ENCODE measurements at places on chromosomes 7 and 10. TPM values are rescaled to one million over a fixed set of nuclear protein-coding genes. Genes with fewer than 3 reads are reported as not detected.

DNA sequence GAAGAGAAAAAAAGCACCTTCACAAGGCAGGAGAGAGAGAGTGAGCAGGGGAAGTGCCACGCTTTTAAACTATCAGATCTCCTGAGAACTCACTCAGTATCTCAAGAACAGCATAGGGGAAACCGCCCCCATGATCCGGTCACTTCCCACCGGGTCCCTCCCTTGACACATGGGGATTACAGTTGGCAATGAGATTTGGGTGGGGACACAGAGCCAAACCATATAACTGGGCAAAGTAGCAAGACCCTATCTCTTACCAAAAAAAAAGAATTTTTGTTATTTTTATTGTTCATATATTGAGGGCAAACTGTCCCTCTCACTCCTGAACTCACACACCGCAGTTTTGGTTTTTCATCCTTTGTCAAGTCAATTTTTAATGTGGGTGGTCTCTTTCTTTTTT, 18.2 kb upstream of the ZRANB1 start:
- no peak for DNase-seq
- no peak overlapping the region for H3K27ac ChIP-seq
- no peaks in the 10 kb centered on the region for H3K36me3 ChIP-seq
- peaks cover 6% of the 10 kb centered on the region for H3K4me1 ChIP-seq
- H3K4me3 ChIP-seq, result no peak overlapping the region

DNA sequence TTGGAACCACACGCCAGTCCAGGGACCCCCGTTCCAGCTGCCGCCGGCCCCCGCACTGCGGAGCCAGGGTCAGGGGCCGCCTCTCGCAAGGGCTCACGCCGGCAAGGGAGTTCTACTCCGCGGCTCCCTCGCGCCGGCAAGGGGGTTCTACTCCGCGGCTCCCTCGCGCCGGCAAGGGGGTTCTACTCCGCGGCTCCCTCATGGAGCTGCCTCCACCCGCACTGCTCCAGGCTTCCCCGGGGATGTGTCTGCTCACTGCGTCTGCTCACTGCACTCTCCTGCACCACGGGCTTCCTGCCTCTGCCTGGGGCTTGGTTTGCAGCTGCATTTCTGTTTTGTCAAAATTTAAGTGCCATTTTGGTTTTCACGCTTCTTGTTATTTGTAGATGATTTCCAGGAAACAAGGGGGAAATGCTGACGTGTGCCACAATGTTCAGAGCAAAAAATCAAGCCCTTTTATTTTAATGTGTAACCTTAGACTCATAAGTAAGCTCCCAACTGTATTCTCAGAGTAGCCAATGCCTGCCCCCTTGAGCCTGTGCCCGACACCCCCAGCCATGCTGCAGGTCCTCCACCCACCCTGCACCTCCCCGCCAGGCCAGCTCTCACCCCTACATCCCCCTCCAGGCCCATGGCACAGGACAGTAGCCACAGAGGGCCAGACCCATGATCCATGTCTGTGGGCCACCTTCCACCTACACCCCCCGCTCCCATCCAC, 246.2 kb downstream of the MAD1L1 start:
- no peak overlapping the region for H3K27ac ChIP-seq
- H3K4me3 ChIP-seq, result no peak overlapping the region
- DNase-seq, result no peak
- no peaks in the 10 kb centered on the region for H3K27me3 ChIP-seq
- no peaks in the 10 kb centered on the region for H3K36me3 ChIP-seq

DNA sequence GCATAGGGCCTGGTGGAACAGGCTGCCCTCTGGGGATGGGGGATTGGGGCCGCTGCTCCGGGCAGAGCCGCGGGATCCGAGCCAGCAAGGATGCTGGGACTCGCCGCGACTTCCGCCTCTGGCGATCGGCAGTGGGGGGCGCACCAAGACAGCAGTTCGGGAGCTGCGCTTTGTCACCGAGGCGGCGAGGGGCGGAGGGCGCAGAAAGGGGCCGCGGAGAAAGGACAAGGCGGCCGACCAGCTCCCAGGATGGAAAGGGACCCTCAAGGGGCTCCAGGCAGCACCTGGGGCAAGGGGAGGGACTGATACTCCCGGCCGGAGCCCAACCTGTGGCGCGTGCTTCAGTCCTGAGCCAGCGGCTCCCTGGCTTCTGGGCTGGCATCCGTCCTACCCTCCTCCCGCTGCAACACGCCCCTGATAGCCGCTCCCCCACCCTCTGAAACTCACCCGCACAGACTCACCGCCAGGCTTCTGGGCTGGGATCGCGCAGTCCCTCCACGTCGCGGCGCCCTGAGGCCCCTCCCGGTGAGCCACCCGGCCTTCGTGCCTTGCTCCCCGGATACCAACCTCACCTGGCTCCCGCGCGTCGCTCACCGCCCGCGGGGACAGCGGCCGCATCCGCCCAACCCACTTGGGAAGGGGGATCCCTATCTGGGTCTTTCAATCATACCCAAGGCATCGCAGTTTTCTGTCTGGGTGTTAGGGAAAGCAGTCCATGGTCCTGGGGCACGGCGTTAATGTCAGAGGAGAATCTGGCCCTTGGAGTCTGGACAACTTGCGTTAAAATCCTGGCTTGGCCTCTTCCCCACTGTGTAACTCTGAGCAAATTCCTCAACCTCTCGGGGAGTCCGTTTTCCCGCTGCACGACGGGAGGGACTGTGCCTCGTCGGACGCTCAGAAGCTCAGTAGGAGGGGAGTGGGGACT, 7.0 kb upstream of the EVX1 start:
- no peaks in the 10 kb centered on the region for H3K27me3 ChIP-seq
- peak overlapping the region; percentile 32 for H3K27ac ChIP-seq
- peak overlapping the region; percentile 70 for H3K4me3 ChIP-seq
- no peaks in the 10 kb centered on the region for H3K4me1 ChIP-seq

DNA sequence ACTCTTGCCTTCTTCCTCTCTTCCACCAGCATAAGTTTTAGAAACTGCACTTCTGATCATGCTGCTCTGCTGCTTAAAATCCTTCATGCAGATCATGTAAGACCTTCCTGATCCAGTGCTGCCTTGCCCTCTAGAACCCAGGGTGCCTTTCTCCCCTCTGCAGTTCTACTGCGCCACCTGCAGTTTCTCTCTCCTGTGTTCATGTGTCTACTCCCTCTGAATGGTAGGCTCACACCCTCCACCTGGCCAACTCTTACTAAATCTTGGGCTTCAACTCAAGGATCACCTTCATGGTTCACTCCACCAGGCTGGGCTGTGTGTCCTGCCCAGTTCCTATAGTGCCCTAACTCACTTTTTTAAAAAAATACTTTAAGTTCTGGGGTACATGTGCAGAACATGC, 174.6 kb upstream of the ITGB1 start:
- H3K27me3 ChIP-seq, result no peaks in the 10 kb centered on the region
- H3K27ac ChIP-seq, result no peak overlapping the region
- H3K4me3 ChIP-seq, result no peak overlapping the region
- no peaks in the 10 kb centered on the region for H3K36me3 ChIP-seq
- H3K4me1 ChIP-seq, result no peaks in the 10 kb centered on the region
- no peak for DNase-seq

GRCh38 chr10:241966-242643, 106.8 kb downstream of the ZMYND11 start:
- no peak overlapping the region for H3K27ac ChIP-seq
- no peak overlapping the region for H3K4me3 ChIP-seq
- no peaks in the 10 kb centered on the region for H3K4me1 ChIP-seq
- H3K27me3 ChIP-seq, result no peaks in the 10 kb centered on the region
- no peak for DNase-seq

GRCh38 chr7:5567790-5568189, 144.2 kb upstream of the TNRC18 start:
- no peak for DNase-seq
- no peak overlapping the region for H3K27ac ChIP-seq
- H3K4me3 ChIP-seq, result no peak overlapping the region
- H3K36me3 ChIP-seq, result no peaks in the 10 kb centered on the region
- H3K27me3 ChIP-seq, result no peaks in the 10 kb centered on the region

- no peaks in the 10 kb centered on the region for H3K4me1 ChIP-seq
- DNase-seq, result no peak
- no peaks in the 10 kb centered on the region for H3K36me3 ChIP-seq
- no peak overlapping the region for H3K27ac ChIP-seq
- no peaks in the 10 kb centered on the region for H3K27me3 ChIP-seq
- no peak overlapping the region for H3K4me3 ChIP-seq
These were observed 55.5 kb upstream of the ATP6V0A4 start for GRCh38 chr7:138853448-138853847.

GRCh38 chr10:121260377-121260776, 337.9 kb downstream of the FGFR2 start:
- no peaks in the 10 kb centered on the region for H3K36me3 ChIP-seq
- no peak for DNase-seq
- H3K4me3 ChIP-seq, result no peak overlapping the region
- peaks cover 9% of the 10 kb centered on the region for H3K4me1 ChIP-seq
- no peaks in the 10 kb centered on the region for H3K27me3 ChIP-seq

- H3K4me1 ChIP-seq, result peaks cover 48% of the 10 kb centered on the region
- H3K4me3 ChIP-seq, result no peak overlapping the region
- no peaks in the 10 kb centered on the region for H3K27me3 ChIP-seq
- peak overlapping the region; percentile 98 for H3K27ac ChIP-seq
- no peak for DNase-seq
These were observed 9.8 kb downstream of the VSIR start for GRCh38 chr10:71763352-71764127.

DNA sequence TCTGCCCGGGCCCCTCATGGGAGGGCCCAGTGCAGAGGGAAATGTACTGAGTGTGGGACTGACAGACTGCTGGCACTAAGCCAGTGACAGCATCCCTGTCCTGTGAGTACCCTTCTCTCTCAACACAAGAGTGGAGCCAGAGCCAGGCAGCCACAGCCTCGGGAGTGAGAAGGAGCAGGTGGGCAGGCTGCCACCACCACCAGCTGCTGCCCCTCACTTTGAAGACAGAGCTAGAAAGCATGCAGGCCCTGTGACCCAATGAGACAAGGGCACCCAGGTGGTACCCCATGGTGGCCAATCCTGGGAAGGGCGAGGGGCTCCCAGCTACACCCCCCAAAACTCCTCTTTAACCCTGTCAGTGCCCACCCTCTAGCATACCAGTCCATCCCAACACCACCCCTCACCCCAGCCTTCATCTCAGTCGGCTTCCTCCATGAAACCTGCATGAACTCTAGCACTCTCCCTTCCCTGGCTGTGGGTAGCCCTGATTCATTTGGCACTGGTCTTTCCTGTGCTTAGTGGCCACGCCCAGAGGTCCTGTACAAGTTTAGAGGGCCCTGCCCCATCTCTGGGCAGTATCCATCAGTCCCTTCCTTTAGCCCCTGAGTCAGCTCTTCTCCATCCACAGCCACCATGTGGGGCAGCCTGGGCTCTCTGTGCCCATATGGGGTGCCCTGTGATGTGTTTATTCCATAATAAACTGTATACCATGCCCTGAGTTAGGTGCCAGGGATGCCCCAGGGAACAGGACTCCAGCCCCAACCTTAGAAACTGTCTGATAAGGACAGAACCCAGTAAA, 207.0 kb upstream of the ZMIZ1 start:
- H3K4me1 ChIP-seq, result no peaks in the 10 kb centered on the region
- no peaks in the 10 kb centered on the region for H3K36me3 ChIP-seq

DNA sequence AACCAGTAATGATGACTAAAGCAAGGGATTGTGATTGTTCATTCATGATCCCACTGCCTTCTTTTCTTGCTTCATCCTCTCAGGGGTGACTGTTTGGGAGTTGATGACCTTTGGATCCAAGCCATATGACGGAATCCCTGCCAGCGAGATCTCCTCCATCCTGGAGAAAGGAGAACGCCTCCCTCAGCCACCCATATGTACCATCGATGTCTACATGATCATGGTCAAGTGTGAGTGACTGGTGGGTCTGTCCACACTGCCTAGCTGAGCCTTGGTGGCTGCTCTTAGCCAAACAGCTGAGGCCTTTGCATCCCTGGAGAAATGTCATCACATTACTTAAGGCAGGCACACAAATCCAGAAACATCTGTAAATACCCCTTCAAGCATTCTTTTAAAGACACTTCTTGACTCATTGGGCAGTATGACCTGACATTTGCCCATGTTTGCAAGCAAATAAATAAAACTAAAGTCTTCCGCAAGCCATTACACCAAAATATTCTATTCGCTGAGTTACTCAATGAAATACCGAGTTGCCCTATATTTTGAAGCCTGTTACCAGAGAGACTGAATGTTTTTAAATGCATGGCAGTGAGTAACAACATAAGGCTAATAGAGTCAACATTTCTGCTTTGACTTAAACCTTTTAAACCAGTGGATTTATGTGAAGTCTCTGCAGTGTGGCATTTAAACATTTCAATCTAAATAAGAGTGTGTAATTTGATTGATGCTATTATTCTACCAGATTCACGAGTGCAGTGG, 166.3 kb upstream of the LANCL2 start:
- H3K36me3 ChIP-seq, result peaks cover 11% of the 10 kb centered on the region
- H3K27ac ChIP-seq, result no peak overlapping the region
- no peaks in the 10 kb centered on the region for H3K27me3 ChIP-seq
- no peak for DNase-seq

GRCh38 chr7:124713086-124713485, 52.5 kb downstream of the GPR37 start:
- H3K36me3 ChIP-seq, result no peaks in the 10 kb centered on the region
- DNase-seq, result no peak
- H3K4me3 ChIP-seq, result no peak overlapping the region
- H3K27me3 ChIP-seq, result no peaks in the 10 kb centered on the region
- H3K27ac ChIP-seq, result no peak overlapping the region

DNA sequence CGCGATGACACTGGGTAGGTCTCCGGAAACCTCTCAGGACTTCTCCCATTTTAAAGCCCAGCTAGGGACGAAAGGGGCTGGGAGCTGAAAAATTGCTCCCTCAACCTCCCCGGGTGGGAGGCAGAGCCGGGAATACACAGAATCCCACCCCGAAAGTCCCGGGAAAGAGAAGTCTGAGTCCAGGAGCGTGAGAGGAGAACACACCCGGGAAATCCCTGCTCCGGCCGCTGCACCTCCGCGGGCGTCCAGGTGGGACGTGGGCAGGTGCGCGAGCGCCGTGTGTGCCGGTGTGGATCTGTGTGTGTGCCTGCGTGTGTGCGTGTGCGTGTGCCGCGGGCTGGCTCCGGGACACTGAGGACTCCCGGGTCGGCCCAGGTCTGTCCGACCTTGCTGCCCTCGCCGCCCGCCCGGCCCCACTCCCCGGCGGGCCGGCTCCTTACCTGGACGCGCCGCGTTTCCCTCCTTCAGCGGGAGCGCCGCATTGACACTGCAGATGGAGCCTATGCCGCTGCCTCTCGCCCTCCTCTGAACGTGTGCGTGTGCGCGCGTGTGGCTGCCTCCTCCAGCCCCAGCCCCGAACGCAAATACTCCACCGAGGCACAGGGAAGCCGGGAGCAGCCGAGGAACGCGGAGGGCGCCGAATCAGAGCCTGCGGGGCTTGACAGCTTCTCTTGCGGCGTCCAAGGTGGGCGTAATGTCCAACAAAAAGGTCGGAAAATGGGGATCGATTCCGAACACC, at the start of gene PLXNA4:
TSS of gene PLXNA4 (minus strand) at position 489 of the 739 bp plus-strand sequence. CDS start 67,777 bp downstream, outside the sequence.
- no peaks in the 10 kb centered on the region for H3K36me3 ChIP-seq
- DNase-seq, result peak; percentile 12
- H3K4me1 ChIP-seq, result peaks cover 9% of the 10 kb centered on the region
- no peak within 1 kb of the TSS for H3K27ac ChIP-seq

Gene KCP
- total RNA-seq, result 0.23 TPM

Gene LIPN
- not detected for total RNA-seq

Gene LRRC18
- not detected for total RNA-seq

Gene NEUROG3
- total RNA-seq, result not detected

Gene SRRM3
- total RNA-seq, result 1.7 TPM

Gene ZNF33B
- total RNA-seq, result 43.2 TPM

Gene SPOCK2
- 3.0 TPM for total RNA-seq

Data from Caco-2 (cell line).